ENCODE measurements at places on chromosomes 6 and 20.

GRCh38 chr6:17640477-17640917 is 40.4 kb downstream of the FAM8A1 start:
- no peak for DNase-seq

DNA sequence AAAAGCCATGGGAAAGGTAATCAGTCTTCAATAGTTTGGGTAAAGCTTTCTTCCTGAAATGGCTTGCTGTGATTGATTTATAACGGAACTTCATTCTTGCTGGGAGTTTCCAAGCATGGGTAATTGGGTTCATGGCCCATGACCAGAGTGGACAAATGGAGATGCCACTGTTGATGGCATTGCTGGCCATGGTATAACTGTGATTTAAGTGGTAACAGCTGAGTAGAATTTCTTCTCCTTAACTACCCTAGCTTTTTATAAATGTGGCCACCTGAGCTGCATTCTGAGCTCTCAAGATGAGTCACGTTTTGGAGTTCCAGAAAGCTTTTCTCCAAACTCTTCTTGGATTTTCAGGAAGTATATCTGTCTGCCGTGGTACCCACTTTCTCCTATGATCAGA is 39.9 kb upstream of the SNRPB2 start:
- no peak for DNase-seq

- no peak for DNase-seq
Measured at GRCh38 chr6:138255443-138255842, 37.2 kb upstream of the PBOV1 start.

DNA sequence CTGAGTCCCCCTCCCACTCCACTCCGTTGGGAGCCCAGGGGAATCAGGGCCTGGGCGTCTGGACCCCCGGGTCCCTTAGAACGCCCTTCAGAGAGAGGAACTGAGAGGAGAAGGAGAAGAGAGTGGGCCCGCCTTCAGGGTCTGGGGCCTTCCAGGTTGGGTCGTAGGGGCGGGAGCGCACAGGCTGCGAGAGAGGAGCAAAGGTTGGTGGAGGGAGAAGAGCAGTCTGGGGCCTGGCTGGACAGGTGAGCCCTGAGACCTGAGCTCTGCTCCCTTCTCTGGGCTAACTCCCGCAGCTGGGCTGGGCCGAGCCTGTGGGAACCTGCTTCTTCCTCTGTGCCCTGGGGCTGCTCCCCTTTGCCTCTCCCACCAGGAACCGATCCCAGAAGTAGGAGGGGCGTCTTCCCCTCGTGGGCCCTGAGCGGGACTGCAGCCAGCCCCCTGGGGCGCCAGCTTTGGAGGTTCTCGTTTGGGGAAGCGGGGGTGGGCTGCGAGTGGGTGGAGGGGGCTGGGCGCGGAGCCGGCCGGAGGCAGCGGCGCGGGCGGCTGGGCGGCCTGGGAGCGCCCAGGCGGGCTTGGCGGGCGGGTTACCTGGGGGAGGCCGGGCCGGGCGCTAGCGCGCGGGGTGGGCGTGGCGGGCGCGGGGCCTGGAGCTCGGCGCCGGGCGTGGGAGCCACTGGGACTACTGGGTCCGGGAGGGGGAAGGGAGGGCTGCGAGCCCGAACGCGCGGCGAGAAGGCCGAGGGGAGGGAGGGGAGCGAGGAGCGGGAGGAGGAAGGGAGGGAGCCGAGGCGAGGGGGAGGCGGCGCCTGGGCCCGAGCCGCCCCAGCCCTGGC is at the start of gene DDR1:
DDR1 (plus strand) TSS at position 835 of the 836 bp plus-strand sequence. CDS start 4,211 bp downstream, outside the sequence.
- peak; percentile 81 for DNase-seq

GRCh38 chr20:53171065-53171464 is 198.9 kb downstream of the TSHZ2 start:
- DNase-seq, result no peak

- no peak for DNase-seq
Measured at GRCh38 chr20:8293750-8294149, 161.7 kb downstream of the PLCB1 start.

GRCh38 chr6:159056003-159056402 is 11.2 kb upstream of the TAGAP start:
- DNase-seq, result no peak

DNA sequence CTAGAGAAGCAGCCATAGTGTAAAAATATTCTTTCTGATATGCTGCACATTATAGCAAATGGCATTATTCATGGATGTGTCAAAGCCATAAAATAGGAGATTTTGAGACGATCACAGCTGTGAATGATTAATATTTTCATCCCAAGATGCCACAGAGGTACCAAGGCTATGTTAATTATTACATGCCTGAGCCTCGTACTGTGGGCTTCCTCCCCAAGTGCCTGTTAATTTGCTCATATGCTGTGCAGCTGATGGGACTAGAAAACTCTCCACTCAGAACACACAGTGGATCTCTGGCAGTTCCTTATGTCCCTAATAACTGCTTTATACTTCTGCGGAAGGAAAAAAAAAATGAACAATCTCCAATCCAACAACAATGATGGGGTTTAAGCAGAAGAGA is 184.9 kb upstream of the TSHZ2 start:
- DNase-seq, result no peak

DNA sequence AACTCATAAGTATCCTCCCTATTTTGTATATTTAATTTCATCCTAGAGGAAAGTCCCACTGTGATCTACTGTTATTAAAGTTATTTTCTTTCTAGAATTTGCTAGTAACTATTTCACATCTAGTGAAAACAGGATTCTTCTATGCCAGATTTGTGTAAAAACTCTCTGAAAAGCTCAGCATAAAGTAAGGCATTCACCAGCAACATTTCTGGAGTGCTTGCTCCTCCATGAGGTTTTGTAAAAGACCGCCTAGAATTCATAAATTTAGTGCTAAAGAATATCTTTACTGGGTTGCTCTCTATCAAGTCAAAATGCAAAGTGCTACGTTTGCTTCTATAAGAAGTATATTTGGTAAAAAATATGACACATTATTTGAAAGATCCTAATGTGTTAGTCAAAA is 173.5 kb upstream of the IRAK1BP1 start:
- DNase-seq, result no peak

GRCh38 chr6:136728976-136729515 is 63.2 kb downstream of the MAP3K5 start:
- DNase-seq, result no peak

- no peak for DNase-seq
Measured at GRCh38 chr6:16523606-16524379, 237.5 kb downstream of the ATXN1 start.

- no peak for DNase-seq
Measured at GRCh38 chr6:129273161-129273560, 390.2 kb downstream of the LAMA2 start.

DNA sequence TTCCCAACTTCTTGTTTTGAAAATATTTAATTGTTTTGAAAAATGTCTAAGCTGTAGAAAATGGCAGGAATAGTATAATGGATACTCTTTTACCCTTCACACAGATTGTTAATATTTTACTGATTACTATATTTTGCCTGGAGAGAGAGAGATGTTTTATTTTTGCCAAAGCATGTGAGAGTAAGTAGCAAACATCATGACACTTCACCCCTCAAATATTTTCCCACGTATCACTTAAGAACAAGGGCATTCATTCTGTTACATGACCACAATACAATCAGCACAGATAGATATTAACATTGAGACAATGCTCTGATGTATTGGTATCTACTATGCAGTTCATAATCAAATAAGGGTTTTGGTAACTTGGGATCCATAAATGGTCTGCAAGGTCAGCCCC is 116.5 kb downstream of the CCDC170 start:
- no peak for DNase-seq

GRCh38 chr6:134373282-134373922 is 55.5 kb upstream of the SGK1 start:
- DNase-seq, result peak; percentile 53

- no peak for DNase-seq
Measured at GRCh38 chr6:119934816-119935215, 585.3 kb upstream of the MAN1A1 start.

Measured in testis (tissue), 5 donors.